ENCODE measurements at places on chromosomes 4 and X.

DNA sequence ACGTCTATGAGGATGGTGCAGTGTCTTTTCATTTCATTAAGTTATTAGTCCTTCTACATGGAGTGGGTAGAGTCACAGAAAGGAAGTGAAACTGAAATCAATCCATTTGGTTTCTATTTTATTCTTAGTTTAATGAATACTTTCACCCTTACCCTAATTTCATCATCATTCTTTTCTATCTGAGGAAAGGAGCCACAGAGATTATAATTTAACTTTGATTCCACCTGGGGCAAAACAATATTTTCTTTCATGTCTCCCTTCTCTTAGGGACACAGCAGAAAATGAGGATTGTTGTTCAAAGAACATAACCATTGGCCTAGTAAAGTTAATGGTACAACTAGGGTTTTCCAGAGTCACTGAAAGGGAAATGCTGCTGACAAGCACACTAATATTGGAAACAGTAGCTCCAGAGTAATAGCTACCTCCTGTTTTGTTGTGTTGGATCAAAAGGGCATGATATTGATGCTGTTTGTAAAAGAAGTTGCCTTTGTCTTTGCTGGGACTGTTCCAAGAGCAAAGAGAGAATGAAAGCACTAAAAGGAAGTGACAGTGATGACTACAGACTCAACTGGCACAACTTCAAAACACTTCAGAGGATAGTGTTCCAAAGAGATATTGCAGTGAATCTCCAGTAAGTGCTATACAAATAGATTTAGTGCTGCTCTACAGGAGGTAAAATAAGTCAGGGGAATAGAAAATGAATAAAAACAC lies 247.1 kb upstream of the PITX2 start:
- peak; percentile 1 for DNase-seq

DNA sequence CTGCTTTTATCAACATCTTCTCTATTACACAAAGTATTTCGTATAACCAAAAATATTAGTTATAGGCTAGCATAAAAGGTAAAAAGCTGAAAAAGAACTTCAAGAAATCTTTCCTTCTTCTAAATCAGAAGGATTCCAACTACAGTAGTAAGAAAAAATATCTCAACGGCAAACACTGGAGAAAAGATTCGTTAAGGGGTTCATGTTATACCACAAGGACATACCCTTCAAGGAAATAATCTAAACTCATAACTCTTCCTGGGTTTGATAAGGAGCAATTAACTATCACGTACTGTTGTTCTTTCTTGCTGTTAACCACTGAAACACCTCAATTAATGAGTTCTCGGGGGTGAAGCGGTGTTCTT lies 1.5 kb downstream of the SMIM14 start:
- DNase-seq: no peak

DNA sequence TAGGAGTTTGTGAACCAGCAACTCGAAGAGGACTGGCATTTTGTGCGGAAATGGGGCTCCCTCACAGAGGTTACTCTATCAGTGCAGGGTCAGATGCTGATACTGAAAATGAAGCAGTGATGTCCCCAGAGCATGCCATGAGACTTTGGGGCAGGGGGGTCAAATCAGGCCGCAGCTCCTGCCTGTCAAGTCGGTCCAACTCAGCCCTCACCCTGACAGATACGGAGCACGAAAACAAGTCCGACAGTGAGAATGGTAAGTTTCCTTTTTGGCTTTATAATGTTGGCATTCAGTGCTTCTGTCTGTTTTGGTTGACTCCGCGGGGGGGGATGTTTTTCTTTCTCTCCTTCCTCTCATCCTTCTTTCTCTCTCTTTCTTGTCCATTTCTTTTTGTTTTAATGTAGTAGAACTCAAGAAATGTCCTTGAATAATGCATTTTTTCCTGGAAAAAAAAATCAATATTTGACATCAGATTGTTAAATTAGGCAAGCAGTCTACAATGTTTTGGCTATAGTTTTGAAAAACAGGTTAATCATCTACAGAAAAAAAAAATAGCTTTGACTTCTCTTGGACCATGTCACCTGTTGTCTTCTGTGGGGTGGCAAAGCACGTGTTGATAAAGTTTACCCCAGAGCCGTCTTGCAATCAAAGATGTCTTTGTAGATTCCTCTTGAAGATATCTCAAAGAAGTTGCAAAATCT lies 103.6 kb downstream of the TENM3 start:
- no peak for DNase-seq

GRCh38 chr4:4752576-4753401 lies 106.7 kb upstream of the MSX1 start:
- DNase-seq: no peak

DNA sequence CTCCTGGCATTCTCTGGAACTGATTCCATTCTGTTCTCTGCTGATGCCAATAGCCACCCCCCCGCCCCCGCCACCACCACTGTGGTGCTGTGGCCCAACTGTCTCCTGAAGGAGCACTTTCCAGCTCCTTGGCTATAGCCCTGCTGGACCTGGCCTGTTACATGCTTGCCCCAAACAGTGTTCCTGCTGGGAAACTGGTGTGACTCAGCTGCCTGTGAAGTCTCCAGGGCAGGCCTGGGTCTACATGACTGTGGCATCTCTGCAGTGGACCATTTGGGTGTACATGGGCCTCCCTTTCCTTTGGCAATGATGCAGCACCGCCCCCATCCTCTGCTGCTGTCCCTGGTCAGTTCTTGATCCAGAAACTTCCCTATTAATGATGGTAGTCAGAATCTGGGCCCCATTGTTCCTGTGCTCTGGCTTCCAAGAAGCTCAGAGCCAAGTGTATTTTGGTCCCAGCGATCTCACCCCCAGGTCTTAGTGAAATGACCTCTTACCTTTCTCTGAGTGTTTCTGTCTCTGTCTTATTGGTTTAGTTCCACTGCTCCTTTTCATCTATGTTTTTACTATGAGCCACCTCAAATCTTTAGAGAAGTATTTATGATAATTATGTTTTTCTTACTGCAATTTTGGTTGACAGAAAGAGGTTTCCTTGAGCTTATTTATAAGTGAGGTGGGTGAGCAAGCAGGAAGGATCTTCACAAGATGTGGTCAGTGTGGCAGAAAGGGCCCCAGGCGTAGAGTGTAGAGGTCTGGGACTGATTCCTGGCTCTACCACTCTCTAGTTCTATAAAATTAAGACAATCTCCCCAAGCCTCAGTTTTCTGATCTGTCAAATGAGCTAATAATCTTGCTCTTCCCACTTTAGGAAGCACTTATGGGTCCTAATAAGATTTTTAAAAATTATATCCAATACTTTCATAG lies 210.7 kb upstream of the EOLA2 start:
- DNase-seq: no peak

GRCh38 chr4:1842339-1842895 lies 13.5 kb downstream of the LETM1 start:
- no peak for DNase-seq

DNA sequence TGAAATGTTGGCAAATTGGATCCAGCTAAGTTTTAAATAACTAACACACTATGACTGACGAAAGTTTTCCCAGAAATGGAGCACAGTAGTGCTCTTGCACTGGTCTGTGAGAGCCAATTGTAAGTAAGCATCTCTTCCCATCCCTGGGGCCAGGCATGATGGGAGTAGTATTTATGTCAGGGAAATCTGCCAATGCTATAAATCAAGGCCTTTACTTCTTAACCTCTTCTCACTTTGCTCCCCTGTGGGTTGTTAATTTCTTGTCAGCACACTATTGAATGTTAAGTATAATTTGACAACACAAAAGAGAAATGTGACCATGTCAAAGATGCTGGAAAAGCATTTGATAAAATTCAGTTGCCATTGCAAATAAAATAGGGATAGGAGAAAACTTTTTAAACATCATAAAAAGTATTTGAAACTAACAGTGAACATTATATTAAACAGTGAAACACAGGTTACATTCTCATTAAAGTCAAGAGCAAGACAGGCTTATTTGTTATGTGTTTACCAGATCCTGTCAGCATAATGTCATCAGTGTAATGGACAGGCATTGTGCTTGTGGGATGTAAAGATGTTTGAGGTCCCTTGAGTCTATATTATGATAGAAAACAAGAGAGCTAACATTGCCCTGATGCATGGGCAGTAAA lies 5.0 kb downstream of the F8A1 start:
- DNase-seq: no peak

GRCh38 chr4:15912961-15913630 lies 25.4 kb downstream of the FGFBP1 start:
- DNase-seq: no peak

GRCh38 chrX:65925005-65925404 lies 114.9 kb downstream of the VSIG4 start:
- no peak for DNase-seq

DNA sequence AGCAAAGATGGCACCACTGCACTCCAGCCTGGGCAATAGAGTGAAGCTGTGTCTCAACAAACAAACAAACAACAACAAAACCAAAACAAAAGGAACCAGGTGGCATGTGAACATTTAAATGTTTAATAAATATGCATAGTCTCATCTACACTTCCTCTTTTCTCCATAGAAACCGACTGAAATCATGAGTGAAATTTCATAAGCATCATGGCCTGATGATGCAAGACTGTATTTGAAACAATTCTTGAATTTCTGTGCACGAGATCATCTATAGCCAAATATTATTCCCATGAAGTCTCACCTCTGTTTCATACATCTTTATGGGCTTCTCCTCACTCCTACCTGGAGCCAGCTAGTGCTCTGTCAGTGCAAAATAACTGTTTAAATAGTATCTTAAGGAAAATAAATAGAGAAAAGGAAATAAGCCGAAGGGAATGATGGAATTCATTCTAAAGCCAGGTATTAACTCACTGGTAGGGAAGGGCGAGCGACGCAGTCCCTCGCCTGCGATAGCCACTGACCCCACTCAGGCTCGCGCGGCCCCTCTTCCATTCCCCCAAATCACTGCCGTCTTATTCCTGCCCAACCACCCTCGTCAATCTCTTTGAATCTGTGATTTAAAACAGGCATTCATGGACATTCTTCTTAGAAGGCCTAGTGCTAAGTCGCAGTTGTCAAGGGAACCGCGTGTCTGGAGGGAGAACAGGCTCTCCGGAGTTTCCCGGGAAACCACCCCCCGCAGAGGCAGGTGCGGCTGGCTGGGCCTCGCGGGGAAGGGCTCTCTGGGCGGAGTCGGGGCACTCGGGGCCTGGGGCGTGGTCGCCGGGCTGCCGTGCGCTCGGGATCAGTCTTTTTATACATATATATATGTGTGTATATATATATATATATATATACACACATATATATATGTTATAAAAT lies 52.4 kb upstream of the TRIM2 start:
- DNase-seq: peak; percentile 89

GRCh38 chrX:118346258-118347094 lies 570 bp downstream of the WDR44 start:
- peak; percentile 56 for DNase-seq

GRCh38 chrX:120769576-120770341 lies 105.9 kb downstream of the CT47B1 start:
- peak; percentile 19 for DNase-seq

DNA sequence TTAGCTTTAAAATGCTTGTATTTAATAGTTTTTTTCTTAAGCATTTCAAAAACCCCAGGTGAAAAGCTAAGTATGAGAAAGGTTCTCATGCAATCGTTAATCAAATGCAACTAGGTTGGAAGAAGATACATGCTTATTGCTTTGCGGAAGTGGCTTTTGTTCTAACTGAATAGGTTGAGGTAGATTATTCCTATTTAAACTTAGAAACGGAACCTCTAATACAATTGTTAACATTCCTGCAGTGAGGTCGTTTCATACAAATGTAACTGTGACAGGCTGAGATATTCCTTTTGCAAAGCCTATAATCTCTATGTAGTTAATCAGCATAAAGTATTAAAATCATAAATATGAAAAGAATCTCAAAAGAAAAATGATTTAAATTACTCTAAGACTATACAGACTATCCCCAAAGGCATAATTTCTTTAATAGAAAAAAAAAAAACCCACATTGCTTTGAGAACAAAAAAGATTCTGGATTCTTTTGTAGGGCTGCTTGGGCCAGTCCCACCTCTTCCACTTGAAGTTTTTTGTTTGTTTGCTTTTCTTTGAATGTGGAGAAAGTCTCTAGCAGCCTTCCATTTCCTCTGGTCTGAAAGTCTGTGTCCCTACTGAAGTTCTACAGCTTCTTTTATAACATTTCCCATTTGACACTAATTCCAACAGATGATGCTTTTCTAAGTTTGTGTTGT lies 25.6 kb upstream of the SORBS2 start:
- DNase-seq: no peak

GRCh38 chr4:95151255-95151654 lies 393.5 kb downstream of the BMPR1B start:
- DNase-seq: no peak

- peak; percentile 56 for DNase-seq
Measured at GRCh38 chrX:68196939-68197791, 236.1 kb downstream of the OPHN1 start.

- DNase-seq: no peak
Measured at GRCh38 chrX:76155786-76156185, 17.1 kb upstream of the PBDC1 start.

DNA sequence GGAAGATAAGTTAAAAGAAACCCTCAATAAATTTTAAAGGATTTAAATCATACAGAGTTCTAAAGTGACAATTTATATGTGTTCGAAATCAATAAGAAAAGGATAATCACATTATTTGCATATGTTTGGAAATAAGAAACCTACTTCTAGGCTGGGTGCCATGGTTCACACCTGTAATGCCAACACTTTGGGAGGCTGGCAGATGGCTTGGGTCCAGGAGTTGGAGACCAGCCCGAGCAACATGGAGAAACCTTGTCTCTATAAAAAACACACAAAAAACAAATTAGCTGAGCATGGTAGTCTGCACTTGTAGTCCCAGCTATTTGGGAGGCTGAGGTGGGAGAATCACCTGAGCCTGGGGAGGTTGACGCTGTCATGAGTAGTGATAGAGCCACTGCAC lies 8.1 kb upstream of the SAP30 start:
- no peak for DNase-seq

DNA sequence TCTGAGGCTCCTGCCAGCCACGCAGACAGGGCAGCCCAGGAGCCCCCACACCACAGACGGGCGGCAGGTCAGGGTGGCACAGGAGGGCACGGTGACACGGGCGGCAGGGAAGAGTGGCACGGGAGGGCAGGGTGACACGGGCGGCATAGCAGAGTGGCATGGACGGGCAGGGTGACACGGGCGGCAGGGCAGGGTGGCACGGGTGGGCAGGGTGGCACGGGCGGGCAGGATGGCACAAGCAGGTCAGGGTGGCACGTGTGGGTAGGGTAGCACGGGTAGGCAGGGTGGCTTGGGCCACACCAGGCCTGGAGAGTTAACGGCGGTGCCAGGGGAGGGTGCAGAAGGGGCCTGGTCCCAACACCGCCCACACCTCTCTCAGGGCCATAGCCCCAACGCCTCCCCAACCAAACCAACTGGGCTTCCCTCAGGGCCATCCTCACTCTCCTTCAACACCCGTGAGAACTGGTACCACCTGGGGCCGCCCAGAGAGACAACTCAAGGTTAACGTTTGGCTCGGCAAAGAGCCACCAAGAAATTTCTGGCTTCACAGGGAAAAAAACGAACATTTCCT lies 3.4 kb downstream of the CTBP1 start:
- no peak for DNase-seq

Data from Calu3 (cell line).